ENCODE measurements at places on chromosomes 1 and 21.

- DNase-seq, result no peak
Measured at GRCh38 chr1:99441299-99442095, 177.2 kb downstream of the PLPPR4 start.

- DNase-seq, result no peak
Measured at GRCh38 chr1:46183926-46184557, 7.8 kb upstream of the P3R3URF start.

DNA sequence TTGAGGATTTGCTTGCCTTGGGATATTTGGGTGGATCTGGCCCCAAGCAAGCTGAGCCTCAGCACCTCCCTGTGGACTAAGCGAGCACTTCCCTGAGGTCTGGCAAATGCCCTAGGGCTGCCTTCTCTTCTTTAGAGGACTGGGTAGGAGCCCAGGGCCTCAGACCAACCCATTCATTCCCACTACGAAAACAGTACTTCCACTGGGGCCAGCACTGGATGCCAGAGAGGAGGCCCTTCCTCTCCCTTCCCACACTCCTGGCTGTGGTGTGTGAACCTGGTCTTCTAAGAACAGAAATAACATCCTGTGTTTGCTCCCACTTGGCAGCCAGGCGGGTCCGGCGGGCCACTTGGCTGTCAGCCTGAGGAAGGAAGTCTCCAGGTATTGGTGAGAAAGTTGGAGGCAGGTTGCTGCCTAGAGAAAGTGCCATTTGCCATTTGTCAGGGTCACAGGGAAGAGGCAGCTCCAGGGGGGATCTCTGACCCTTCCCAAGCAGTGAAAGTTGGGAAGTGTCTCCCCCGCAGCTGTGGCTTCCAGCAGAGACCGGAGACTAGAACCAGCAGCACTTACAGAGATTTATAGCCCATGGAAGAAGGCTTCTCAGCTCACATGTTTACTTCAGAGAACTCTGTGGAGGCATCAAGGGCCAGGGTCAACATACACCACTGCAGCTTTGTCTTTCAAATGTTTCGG is 323.5 kb downstream of the SIPA1L2 start:
- DNase-seq, result no peak

DNA sequence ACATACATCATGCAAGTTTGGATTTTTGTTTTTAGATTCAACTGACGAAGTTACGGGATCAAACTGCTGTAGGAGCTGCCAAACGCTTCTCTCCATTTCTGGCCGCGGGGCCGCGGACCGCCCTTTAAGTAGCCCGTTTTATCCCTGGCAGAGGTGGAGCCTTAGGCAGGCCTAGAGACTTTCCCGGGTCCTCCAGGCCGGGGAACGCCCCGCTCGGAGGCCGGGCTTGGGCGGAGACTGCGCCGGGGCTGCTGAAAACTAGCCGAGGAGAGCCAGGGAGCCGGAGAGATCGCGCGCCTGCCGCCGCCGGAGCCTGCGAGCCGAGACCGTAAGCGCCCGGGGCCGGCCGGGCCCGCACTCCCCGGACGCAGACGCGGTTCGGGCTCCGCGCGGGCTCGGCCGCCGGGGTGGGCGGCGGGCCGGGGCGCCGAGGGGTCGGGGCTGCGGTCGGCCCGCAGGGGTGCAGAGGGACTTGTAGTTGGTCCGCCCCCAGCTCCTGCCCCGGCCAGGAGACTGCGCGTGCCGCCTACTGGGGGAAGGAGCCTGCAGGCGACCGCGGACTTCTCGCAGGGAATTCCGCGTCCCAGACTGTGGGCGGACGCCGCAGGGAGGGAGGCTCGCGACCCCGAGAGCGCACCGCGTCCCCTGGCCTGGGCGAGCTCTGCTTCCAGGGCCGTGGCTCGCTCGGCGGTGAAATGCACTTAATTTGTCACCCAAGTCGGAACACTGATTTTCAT is at the start of gene EPHX1:
Gene EPHX1 (plus strand): TSS at position 283 of the 737 bp plus-strand sequence. CDS start 18,606 bp downstream, outside the sequence.
- peak; percentile 47 for DNase-seq

- no peak for DNase-seq
Measured at GRCh38 chr1:230303822-230304221, 122.3 kb downstream of the PGBD5 start.
